ENCODE measurements at places on chromosomes 2 and 18. TPM values are rescaled to one million over a fixed set of nuclear protein-coding genes. Genes with fewer than 3 reads are reported as not detected.

The ACMSD gene
- total RNA-seq: not detected

The UCN gene
- 0.48 TPM for total RNA-seq

The GREB1L gene
- 0.24 TPM for total RNA-seq

The MOCOS gene
- 5.1 TPM for total RNA-seq

The CARF gene
- 5.1 TPM for total RNA-seq

The CNTNAP5 gene
- total RNA-seq: not detected

The CFAP65 gene
- total RNA-seq: 0.12 TPM

The SMAD2 gene
- total RNA-seq: 65.6 TPM

The HAAO gene
- not detected for total RNA-seq

The LRRTM1 gene
- total RNA-seq: not detected

The NETO1 gene
- 0.12 TPM for total RNA-seq

The TRABD2A gene
- 5.3 TPM for total RNA-seq

The EPHA4 gene
- 6.1 TPM for total RNA-seq

The KIAA2012 gene
- total RNA-seq: not detected

The NDC80 gene
- total RNA-seq: 83.3 TPM

The TSPYL6 gene
- not detected for total RNA-seq

The PDE1A gene
- total RNA-seq: 0.36 TPM

All from RPMI7951 (cell line).